ENCODE measurements at places on chromosomes 6 and 20.

- no peak for DNase-seq
Observed at GRCh38 chr6:1665214-1665613, 55.5 kb downstream of the FOXC1 start.

DNA sequence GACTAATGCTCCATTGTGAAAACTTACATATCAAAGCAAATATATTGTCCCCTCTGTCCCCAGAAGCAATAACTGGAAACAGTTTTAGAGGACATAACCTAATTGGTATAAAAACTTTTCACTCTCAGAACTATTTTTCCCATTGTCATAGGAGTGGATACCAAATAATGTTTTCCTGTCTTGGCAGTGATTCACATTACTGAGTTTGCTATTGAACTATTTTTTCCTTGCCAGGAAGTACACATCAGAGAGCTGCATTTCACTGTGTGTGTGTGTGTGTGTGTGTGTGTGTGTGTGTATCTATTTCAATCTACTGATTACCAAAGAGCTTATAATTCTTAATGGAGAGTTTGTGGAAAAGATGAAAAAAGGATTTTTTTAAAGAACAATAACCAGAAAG is 45.4 kb downstream of the AKAP12 start:
- DNase-seq, result no peak

DNA sequence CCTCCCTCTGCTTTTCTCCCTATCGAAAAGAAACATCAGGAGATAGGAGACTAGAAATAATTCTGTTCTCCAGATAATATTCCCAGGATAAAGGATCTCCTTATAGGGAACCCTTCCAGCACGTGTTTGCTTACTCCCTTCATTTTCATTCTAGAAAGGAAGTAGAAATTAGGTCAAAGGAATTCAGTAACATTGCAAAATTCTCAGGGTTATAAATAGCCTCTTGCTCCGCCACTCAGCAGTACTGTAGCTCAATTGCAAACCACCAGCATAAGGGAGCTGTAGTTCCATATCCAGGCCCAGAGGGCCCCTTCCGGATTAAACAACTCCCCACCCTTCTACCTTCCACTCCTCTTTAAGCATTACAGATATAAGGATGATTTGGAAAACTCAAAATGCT is 6.2 kb downstream of the ELMO2 start:
- no peak for DNase-seq

- DNase-seq, result no peak
Observed at GRCh38 chr6:80226151-80226550, 119.7 kb downstream of the BCKDHB start.

GRCh38 chr6:147154454-147154853 is 49.8 kb upstream of the STXBP5 start:
- no peak for DNase-seq

Data from erythroblast (primary cell).